ENCODE measurements at places on chromosomes 7 and 10.

DNA sequence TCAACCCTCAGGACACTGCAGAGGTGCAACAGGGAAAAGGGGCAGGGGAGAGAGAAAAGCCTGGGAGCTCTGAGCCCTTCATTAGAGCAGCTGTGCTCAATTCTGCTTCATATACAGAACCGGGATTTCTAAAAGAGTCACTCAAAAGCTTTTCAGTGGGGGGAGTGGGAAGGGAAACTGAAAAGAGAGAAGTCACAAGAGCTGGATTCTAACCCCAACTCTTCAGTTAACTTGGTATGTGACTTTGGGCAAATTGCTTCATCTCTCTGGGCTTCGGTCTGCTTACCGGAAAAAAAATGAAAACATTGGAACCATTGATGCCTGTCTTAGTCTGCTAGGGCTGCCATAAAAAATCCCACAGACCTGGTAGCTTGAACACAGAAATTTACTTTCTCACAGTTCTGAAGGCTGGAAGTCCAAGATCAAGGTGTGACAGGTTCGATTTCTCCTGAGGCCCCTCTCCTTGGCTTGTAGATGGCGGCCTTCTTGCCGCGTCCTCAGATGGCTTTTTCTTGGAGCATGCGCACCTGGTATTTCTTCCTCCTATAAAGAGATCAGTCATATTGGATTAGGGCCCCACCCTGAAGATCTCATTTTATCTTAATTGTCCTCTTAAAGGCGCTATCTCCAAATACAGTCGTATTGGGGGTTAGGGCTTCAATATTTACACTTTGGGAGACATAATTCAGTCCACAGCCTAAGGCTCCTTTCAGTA is 118.3 kb upstream of the KMT2E start:
- H3K4me3 ChIP-seq: no peak overlapping the region
- H3K27me3 ChIP-seq: no peaks in the 10 kb centered on the region
- H3K36me3 ChIP-seq: no peaks in the 10 kb centered on the region
- H3K27ac ChIP-seq: no peak overlapping the region

DNA sequence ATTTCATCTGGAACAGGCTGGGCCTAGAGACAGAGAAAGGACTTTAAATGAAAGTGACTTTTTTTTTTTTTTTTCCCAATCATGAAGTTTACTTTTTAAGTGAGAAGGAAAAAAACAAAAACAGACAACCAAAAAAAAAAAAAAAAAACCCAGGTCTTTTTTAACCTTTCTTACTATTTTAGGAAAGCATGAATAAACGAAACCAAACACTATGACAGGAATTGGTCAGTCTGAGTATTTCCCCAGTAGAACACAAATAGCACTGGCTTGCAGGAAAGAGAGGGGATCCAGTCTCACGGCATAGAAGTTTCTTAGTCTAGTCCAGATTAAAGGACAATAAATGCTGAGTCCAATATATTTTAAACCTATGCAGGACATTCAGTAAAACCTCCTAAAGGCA is 180.5 kb upstream of the CCDC6 start:
- no peaks in the 10 kb centered on the region for H3K36me3 ChIP-seq
- H3K27ac ChIP-seq: no peak overlapping the region
- no peak for DNase-seq
- no peaks in the 10 kb centered on the region for H3K4me1 ChIP-seq
- H3K27me3 ChIP-seq: no peaks in the 10 kb centered on the region

DNA sequence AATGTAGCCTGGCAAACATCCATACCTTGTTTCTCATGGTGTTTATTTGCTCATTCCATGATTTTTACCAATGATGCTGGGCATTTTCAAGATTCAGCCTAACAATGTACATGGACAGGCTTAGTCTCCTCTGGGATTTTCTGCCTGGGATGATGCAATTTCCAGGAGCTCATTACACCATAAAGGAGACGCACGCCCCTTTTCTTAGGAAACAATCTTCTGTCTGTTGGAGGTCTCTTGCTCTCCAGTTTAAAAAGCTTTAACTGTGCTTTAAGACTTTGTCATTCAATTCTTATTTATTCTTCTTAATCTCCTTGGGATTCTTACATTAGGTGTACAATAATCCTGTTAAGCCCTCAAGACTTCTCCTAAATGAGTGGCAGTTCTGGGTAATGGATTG is 150.3 kb upstream of the NRP1 start:
- no peaks in the 10 kb centered on the region for H3K4me1 ChIP-seq
- H3K4me3 ChIP-seq: no peak overlapping the region
- H3K27me3 ChIP-seq: no peaks in the 10 kb centered on the region
- no peak overlapping the region for H3K27ac ChIP-seq

DNA sequence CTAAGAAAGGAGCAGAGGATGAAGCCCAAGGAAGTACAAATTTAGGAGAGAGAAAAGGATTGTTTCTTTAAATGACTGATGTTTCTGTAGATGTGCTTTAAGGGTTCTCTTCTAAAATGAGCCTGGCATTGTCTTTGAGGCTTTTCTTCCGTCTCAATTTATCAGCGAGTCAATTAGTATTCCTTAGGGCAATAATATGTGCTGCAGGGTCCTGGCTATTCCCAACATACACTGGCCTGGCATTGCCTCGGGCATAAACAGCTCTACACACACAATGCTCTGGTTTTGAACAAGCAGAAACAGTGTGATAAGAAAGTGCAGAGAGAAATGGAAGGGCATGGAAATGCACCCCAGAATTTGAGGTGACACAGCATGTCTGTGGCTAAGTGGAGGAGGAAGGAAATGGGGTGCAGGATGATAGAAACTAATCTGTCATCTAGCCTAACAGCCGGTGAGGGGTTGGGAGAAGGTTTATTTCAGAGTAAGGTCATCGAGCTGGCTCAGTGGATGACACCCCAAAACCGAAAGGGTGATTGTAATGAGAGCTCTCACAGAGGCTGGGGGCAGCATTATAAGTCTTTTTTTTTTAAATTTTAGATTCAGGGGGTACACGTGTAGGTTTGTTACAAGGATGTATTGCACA is 67.5 kb upstream of the ARHGAP21 start:
- no peak overlapping the region for H3K27ac ChIP-seq
- DNase-seq: no peak
- H3K27me3 ChIP-seq: no peaks in the 10 kb centered on the region
- H3K4me1 ChIP-seq: no peaks in the 10 kb centered on the region

DNA sequence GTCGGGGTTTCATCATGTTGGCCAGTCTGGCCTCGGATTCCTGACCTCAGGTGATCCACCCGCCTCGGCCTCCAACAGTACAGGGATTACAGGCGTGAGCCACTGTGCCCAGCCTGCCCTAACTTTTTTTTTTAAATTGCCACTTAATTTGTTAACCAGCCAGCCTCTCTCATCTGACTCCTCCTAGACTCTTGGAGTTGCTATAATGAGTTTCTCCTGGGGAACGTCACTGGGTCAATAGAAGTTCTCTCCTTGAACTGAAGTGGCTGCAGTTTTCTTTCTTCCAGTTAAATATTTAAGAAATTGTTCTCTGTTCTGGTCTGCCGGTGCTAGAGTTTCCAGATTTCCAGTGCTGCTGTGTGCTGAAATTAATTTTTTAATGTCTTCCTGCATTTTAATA is 27.6 kb downstream of the NEUROD6 start:
- H3K36me3 ChIP-seq: no peaks in the 10 kb centered on the region
- no peaks in the 10 kb centered on the region for H3K4me1 ChIP-seq
- peak; percentile 61 for DNase-seq
- H3K4me3 ChIP-seq: no peak overlapping the region
- no peaks in the 10 kb centered on the region for H3K27me3 ChIP-seq

GRCh38 chr10:76769161-76769560 is 868.4 kb downstream of the KCNMA1 start:
- no peaks in the 10 kb centered on the region for H3K27me3 ChIP-seq
- H3K27ac ChIP-seq: no peak overlapping the region
- H3K36me3 ChIP-seq: no peaks in the 10 kb centered on the region
- no peak for DNase-seq
- no peaks in the 10 kb centered on the region for H3K4me1 ChIP-seq
- H3K4me3 ChIP-seq: no peak overlapping the region

DNA sequence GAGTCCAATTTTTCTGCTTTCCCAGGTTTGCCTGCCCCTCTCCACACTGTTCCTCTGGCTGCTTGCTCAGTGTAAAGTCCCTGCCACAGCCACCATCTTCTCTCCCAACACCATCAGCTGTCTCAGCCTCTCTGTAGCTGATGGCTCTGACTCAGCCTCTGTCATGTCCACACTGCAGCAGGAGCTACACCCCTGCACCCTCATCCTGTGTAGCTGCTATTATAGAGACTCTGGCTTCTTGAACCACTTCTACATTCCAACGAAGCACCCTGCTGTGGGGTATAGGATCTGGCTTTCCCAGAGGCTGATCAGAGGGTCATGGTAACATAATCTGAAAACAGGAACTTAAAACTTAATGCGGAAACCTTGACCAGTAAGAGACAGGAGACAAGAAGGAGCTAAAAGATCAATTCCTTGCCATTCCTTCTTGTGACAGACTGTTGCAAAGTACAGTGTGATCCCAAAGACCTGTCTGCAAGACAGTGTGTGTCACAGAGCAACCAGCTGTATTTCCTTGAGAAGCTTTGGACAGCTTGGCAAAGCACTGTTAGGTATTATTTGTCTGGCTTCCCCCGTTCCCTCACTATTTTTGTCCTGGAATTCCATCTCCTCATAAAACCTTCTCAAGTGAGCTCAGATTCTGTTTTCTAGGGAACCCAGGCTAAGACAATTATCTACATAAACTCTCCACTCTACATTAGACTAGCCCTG is 42.3 kb downstream of the NRCAM start:
- no peaks in the 10 kb centered on the region for H3K4me1 ChIP-seq
- H3K27ac ChIP-seq: no peak overlapping the region
- no peak for DNase-seq
- H3K36me3 ChIP-seq: no peaks in the 10 kb centered on the region

DNA sequence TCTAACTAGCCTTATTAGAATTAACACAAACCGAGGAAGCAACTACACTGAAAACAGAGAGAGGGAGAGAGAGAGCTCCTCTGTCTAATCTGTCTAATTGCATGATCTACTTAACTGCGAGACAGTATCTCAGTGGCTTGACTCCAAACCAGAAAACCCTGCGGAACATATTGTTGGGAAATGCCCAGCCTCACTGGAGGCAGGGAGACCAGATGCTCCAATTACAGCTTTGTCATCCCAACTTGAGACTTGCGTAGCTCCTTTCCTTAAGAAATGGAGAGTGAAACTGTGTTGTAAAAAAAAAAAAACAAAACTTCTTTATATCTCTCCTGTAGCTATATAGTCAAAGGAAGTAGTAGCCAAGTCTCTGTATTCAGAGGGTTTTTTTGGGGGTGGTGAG is 52.0 kb upstream of the ZNRF2 start:
- H3K4me3 ChIP-seq: no peak overlapping the region
- H3K27me3 ChIP-seq: no peaks in the 10 kb centered on the region
- DNase-seq: no peak
- H3K4me1 ChIP-seq: no peaks in the 10 kb centered on the region
